ENCODE measurements at places on chromosomes 13 and 19.

DNA sequence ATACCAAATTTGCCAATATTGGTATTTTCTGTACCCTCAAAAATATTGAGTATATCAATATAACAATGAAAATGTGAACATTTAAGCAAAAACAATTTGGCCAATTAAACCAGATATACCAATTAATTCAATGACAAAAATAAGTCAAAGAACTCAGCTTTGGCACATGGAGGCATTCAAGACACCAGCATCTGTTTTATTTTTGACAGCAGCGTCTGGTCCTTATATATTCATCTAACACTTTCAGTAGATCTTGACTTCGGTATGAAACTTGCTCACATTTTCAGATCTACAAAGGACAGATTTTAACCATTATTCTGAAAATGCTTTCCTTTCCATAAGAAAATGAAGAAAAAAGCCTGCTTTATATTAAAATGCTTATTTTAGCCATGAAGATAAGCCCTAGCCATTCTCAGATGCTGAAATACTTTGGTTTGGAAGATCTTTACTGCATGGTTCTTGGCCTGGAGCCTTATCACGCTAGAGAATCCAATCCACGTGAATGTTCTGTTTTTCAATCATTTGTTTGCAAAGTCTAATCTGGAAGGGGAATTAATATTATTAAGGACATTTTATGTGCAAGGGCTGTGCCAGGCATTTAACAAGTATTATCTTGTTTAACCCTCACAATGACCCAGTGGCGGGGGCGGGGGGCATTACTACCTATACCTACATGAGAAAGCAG lies 132.2 kb downstream of the DLEU7 start:
- H3K27ac ChIP-seq = no peak overlapping the region
- H3K27me3 ChIP-seq = no peaks in the 10 kb centered on the region
- DNase-seq = no peak

DNA sequence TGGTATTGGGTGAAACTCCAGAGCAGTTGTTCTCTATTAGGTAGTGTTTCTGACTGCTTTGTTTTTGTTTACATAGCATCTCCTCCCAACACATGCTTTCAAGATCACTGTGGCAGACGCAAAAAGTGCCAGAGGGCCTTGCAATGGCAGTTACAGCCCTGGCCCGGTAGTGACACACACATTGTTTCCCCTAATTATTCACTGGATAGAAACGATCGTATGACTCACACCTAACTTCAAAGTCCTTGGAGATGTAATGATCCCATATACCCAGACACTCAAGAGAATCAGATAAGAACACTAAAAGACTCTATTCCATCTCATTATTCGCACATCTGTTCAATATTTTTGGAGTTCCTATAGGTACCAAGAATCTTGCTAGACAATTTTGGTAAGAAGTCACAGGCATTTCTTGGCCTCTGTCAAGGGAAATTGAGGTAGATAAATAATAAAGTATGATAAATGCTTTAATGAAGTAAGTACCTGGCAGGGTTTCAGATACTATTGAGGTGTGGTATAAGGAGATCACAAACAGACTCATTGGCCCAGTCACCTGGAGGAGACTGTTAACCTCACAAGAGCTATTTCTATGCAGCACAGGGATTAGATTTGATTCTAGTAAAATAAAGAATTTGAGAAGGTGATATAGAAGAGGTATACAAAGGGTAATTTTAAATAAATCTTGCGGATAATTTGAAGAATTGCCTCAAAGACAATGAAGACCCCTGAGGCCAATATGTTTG lies 485.3 kb downstream of the SLITRK6 start:
- DNase-seq = no peak
- H3K4me1 ChIP-seq = no peaks in the 10 kb centered on the region
- no peak overlapping the region for H3K4me3 ChIP-seq

GRCh38 chr19:54298357-54299125 lies 14.4 kb downstream of the LILRA5 start:
- DNase-seq = peak; percentile 60
- H3K27ac ChIP-seq = no peak overlapping the region
- no peaks in the 10 kb centered on the region for H3K27me3 ChIP-seq
- no peaks in the 10 kb centered on the region for H3K36me3 ChIP-seq
- H3K4me1 ChIP-seq = no peaks in the 10 kb centered on the region
- H3K4me3 ChIP-seq = no peak overlapping the region

DNA sequence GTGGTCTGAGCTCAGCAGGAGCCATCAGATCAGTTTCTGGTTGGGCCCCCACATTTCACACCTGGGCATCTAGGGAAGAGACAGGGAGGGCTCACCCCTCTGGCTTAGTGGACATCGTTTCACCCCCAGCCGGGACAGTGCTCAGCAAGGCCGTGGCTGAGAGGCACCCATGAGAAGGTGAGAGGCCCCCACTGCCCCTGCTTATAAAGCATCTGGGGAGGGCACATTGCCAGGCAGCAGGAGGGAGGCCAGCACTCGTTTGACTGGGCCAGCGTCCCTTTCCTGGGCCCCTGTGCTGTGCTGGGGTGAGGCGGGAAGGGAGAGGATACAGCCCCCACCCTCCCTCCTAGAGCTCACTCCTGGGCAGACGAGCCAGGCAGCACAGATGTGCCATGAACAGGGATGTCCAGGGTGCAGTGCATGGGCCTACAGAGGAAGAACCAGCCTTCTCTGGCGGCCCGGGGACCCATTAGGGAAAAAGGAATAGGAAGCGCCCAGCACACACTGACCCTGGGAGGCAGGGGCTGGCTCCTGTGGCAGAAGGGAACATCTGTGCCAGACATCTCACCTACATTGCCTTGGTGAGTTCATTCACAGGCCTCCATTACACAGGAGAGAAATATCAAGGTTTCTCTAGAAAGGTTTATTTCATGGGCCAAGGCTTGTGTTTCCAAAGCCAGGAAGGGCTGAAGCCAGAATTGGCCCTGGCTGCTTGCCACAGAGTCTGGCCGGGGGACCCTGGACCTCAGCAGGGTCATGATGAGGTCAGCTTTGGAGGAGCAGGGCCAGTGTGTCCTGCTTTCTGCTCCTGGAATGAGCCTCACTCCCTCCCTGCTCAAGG lies 7.7 kb downstream of the AP1M1 start:
- no peak for DNase-seq
- no peaks in the 10 kb centered on the region for H3K27me3 ChIP-seq
- H3K27ac ChIP-seq = no peak overlapping the region
- peaks cover 10% of the 10 kb centered on the region for H3K4me1 ChIP-seq
- H3K4me3 ChIP-seq = no peak overlapping the region

- H3K4me1 ChIP-seq = no peaks in the 10 kb centered on the region
- H3K27ac ChIP-seq = no peak overlapping the region
- H3K27me3 ChIP-seq = no peaks in the 10 kb centered on the region
- DNase-seq = no peak
These were observed 81.6 kb upstream of the POSTN start for GRCh38 chr13:37680137-37680536.

GRCh38 chr13:110343241-110343865 lies 36.3 kb downstream of the COL4A2 start:
- no peak for DNase-seq
- H3K4me3 ChIP-seq = no peak overlapping the region
- peak overlapping the region; percentile 87 for H3K27ac ChIP-seq
- H3K27me3 ChIP-seq = no peaks in the 10 kb centered on the region
- H3K4me1 ChIP-seq = peaks cover 76% of the 10 kb centered on the region
- no peaks in the 10 kb centered on the region for H3K36me3 ChIP-seq

DNA sequence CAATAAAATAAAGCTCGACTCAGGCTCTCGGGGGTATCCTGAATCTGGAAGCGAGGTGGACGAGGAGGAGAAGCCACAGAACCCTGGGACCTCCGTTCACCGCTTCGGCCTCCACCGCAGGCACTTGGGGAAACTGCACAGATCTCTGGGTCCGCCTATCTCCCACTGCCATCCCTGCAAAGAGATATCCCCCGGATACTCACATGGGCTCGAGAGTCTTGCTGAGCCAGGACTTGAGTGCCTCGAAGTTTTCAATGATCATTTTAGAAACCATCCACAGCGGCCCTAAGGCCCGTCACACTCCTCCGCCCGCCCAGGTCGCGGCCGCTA lies 589 bp downstream of the RBM26 start:
- peak overlapping the region; percentile 98 for H3K27ac ChIP-seq
- no peaks in the 10 kb centered on the region for H3K36me3 ChIP-seq
- no peak for DNase-seq
- H3K4me3 ChIP-seq = peak overlapping the region; percentile 95

- H3K27ac ChIP-seq = no peak overlapping the region
- no peaks in the 10 kb centered on the region for H3K4me1 ChIP-seq
- DNase-seq = no peak
- no peaks in the 10 kb centered on the region for H3K27me3 ChIP-seq
- H3K36me3 ChIP-seq = no peaks in the 10 kb centered on the region
These were observed 82.9 kb downstream of the DIAPH3 start for GRCh38 chr13:60080850-60081249.

DNA sequence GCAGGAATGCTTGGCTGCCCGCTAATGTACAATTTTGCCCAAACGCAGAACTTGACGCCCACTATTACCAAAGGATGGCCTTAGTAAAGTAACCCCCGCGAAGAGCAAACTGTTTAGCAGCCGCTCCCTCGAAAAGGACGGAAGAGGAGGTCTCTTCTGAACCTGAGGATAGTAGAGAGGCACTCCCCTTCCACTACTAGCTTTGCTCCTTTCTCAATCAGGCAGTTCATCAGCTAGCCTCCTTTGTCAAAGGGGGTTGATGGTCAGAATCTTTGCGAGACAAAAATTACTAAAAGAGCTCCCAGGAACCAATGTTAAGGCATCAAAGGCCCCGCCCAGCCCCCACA lies 534 bp downstream of the CAB39L start:
- no peaks in the 10 kb centered on the region for H3K36me3 ChIP-seq
- H3K27me3 ChIP-seq = no peaks in the 10 kb centered on the region
- DNase-seq = no peak
- peak overlapping the region; percentile 62 for H3K4me3 ChIP-seq

GRCh38 chr13:99196466-99197116 lies 4.1 kb upstream of the UBAC2 start:
- no peaks in the 10 kb centered on the region for H3K27me3 ChIP-seq
- H3K27ac ChIP-seq = no peak overlapping the region
- H3K36me3 ChIP-seq = no peaks in the 10 kb centered on the region
- peaks cover 19% of the 10 kb centered on the region for H3K4me1 ChIP-seq
- DNase-seq = peak; percentile 2

DNA sequence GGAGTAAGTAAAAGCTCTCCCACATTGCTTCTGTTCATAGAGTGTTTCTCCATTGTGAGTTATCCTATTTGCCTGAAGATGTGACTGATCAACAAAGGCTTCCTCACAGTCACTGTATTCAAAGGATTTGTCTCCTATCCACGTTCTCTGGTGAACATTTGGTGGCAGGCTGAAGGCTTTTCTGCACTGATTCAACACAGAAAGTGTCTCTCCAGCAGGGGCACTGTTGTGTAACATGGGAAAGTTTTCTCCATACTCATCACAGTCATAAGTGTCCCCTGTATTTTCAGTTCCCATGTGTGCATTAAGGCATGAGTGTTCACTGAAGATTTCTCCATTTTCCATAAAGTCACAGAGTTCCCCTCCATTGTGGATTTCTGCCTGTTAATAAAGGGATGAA lies 17.6 kb downstream of the ZNF121 start:
- no peaks in the 10 kb centered on the region for H3K4me1 ChIP-seq
- DNase-seq = no peak
- H3K27ac ChIP-seq = no peak overlapping the region
- H3K4me3 ChIP-seq = peak overlapping the region; percentile 6
- peaks cover 94% of the 10 kb centered on the region for H3K36me3 ChIP-seq

GRCh38 chr13:91148098-91148497 lies 199.4 kb upstream of the MIR17HG start:
- H3K4me3 ChIP-seq = no peak overlapping the region
- no peaks in the 10 kb centered on the region for H3K36me3 ChIP-seq
- H3K4me1 ChIP-seq = no peaks in the 10 kb centered on the region
- DNase-seq = no peak
- no peak overlapping the region for H3K27ac ChIP-seq
- no peaks in the 10 kb centered on the region for H3K27me3 ChIP-seq

DNA sequence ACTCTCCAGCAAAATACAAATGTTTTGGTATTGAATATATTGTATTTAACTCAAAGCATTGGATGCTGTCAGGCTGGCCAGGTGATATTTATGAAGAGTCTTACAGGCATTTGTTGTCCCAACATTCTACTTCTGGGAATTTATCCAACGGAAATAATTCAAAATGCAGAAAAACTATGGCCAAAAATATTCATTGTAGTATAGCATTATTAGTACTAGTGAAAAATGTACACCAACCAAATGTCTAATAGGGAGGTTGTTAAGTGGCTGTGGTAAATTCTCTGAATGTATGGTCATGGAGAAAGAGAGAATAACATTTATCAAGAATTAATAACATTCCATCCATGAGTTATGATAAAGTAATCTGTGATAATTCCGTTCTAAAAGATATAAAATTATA lies 38.6 kb upstream of the GAS6 start:
- no peaks in the 10 kb centered on the region for H3K27me3 ChIP-seq
- no peaks in the 10 kb centered on the region for H3K36me3 ChIP-seq
- H3K4me3 ChIP-seq = no peak overlapping the region

DNA sequence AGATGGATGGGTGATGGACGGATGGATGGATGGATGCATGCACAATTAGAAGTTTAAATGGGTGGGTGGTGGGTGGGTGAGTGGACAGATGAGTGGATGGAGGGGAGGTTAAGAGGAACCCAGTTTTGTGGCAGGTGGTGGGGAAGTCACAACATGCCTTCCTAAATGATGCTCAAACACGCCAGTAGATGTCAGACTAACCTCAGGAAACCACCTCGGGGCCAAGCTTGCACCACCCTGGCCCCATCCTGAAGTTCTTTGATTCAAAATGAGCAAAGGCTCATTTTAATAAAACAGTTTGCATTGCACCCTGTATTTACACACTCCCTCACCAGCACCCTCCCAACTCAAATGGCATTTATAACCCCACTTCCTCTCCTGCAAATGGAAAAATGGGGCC lies 91.4 kb upstream of the CACNA1A start:
- H3K4me1 ChIP-seq = no peaks in the 10 kb centered on the region
- H3K27ac ChIP-seq = no peak overlapping the region
- no peaks in the 10 kb centered on the region for H3K27me3 ChIP-seq
- no peak for DNase-seq

- no peaks in the 10 kb centered on the region for H3K36me3 ChIP-seq
- H3K27ac ChIP-seq = peak overlapping the region; percentile 33
- no peaks in the 10 kb centered on the region for H3K4me1 ChIP-seq
- DNase-seq = no peak
These were observed 55.7 kb downstream of the MRPL57 start for GRCh38 chr13:21232196-21232595.

GRCh38 chr19:39078436-39079200 lies 5.5 kb upstream of the ACP7 start:
- no peak overlapping the region for H3K4me3 ChIP-seq
- DNase-seq = no peak
- H3K27ac ChIP-seq = no peak overlapping the region
- H3K36me3 ChIP-seq = no peaks in the 10 kb centered on the region
- no peaks in the 10 kb centered on the region for H3K27me3 ChIP-seq
- H3K4me1 ChIP-seq = peaks cover 9% of the 10 kb centered on the region

DNA sequence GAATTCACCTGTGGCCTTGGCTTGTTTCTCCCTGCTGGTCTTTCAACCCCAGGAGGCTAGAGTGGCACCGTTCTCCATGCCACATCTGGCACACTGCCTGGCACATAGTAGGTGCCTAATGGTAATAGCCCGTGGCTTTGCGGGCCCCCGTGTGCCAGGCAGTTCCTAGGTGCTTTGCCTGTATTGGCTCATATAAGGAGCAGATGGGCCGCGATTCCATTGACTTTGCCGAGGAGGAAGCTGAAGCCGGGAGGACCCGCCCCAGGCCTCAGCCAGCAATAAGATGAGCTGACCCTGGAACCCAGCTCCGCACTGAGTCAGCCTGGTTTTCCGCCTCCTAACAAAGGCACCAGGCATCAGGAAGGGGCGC lies 807 bp downstream of the PGLYRP1 start:
- H3K36me3 ChIP-seq = no peaks in the 10 kb centered on the region
- no peak overlapping the region for H3K27ac ChIP-seq
- peaks cover 2% of the 10 kb centered on the region for H3K4me1 ChIP-seq
- no peaks in the 10 kb centered on the region for H3K27me3 ChIP-seq

Data from vagina (tissue), 2 donors.